ENCODE measurements at places on chromosomes 11 and 22. TPM values are rescaled to one million over a fixed set of nuclear protein-coding genes. Genes with fewer than 3 reads are reported as not detected.

DNA sequence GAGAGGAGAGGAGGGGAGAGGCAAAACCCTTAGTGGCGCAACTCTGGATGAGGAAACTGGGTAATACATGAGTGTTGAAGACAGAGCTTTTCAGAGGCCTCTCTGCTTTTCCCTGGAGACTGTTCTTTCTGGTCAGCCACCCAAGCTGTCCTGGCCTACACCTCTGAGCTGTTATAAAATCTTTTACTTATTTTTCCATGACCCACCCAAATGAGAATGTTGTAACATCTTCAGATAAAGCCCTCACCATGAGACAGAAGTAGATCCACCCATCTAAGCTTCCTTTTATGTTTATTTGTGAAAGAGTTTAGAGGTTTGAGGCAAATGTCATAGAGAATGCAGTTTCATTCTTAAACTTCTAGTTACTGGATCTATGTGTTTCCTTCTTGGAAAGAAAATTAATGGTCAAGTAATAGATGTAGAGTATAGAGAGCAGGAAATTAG is 20.3 kb upstream of the APLP2 start:
- no peak for DNase-seq

- DNase-seq: peak; percentile 40
Observed at GRCh38 chr22:46763051-46763705, 728 bp downstream of the TBC1D22A start.

DNA sequence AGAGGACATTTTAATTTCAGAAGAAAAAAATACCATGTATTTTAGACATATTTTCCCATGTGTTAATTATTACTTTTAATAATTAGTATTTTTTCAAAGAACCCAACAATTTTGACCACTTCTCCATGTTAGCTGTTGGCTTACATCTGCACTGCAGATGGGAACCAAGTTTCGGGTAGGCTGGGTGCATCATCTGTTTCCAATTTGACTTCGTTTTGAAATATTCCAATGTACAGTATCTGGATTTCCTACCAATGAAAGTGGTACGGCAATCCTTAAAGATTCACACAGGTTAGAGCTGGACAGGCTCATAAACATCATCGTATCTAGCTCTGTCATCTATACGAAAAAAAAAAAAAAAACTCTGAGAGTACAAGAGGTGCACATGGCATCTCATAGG is 670.2 kb downstream of the OPCML start:
- DNase-seq: no peak

DNA sequence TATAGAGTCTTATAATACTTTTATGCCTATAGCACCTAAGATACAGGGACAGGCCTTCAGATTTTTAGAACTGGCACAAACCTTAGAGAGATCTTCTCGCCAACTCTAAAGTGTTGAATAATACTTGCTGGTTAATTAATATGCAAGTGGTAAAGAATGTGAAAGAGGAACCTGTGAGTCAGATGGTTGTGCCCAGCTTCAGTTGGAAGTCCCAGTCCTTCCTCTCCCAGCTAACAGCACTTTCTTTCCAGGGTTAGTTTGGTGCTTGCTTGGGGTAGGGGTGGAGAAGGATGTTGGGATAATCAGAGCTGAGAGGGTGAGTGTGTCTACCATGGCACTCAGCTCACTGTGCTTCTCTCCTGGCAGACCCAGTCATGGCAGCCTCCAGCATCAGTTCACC is 4.9 kb upstream of the TMEM132A start:
- DNase-seq: no peak

The MYBPC3 gene
- total RNA-seq: not detected

The FLRT1 gene
- not detected for total RNA-seq

GRCh38 chr11:130146796-130147195 is 12.8 kb upstream of the ST14 start:
- no peak for DNase-seq

- DNase-seq: no peak
Observed at GRCh38 chr11:17596711-17597110, 49.7 kb downstream of the OTOG start.

The SYCE3 gene
- not detected for total RNA-seq

The KCTD14 gene
- total RNA-seq: 0.30 TPM

- DNase-seq: no peak
Observed at GRCh38 chr11:87022254-87022653, 15.5 kb upstream of the TMEM135 start.

All from T-cell (primary cell).